ENCODE measurements at places on chromosomes 2 and 18.

DNA sequence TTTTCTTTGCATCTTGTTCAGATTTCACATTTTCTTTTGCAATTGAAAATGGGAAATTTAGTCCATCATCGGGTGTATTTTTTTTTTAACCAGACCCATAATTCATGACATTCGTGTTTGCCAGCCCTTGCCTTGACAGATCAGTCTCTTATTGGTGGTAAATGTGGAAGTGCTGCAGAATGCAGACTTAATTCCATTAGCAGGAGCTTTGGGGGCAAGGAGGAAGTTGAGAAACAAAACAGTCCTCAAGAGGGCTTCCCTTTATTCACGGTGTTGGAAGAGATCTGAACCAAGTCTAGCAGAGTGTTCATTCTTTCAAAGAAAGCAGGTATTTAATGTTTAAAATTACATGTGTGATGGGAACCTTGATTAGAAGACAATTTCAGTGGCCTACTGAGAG lies 16.6 kb upstream of the RPE start:
- no peak for DNase-seq

GRCh38 chr2:224952936-224953657 lies 89.2 kb downstream of the DOCK10 start:
- no peak for DNase-seq

GRCh38 chr18:54742659-54743604 lies 85.3 kb upstream of the RAB27B start:
- no peak for DNase-seq

DNA sequence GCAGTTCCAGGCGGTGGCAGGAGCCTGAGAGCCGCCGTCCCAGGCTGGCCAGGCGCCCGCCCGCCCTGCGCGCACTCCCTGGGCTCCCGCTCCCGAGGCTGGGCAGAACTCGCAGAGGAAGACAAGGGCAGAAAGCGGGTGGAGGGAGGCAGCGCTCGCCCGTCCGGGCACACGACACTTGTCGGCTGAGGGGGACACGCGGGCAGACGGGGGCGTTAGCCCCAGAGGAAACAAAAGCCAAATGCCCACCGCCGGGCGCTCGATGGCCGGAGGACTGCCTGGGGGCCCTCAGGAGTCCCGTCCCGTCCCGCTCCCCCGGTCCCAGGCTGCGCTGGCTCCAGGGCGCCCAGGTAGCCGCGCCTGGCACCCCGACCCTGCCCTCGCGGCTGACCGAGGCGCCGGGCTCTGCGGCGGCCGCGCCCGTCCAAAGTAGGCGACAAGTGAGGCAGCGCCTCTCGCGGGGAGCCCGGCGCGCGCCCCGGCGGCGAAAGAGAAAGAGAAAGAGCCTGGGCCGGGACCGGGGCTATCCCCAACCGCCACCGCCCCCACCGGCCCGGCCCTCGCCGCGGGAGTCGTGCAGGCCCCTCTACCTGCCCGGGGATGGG lies 491 bp downstream of the L3MBTL4 start:
- DNase-seq, result no peak

- DNase-seq, result no peak
Observed at GRCh38 chr18:11021477-11021876, 127.9 kb downstream of the PIEZO2 start.

DNA sequence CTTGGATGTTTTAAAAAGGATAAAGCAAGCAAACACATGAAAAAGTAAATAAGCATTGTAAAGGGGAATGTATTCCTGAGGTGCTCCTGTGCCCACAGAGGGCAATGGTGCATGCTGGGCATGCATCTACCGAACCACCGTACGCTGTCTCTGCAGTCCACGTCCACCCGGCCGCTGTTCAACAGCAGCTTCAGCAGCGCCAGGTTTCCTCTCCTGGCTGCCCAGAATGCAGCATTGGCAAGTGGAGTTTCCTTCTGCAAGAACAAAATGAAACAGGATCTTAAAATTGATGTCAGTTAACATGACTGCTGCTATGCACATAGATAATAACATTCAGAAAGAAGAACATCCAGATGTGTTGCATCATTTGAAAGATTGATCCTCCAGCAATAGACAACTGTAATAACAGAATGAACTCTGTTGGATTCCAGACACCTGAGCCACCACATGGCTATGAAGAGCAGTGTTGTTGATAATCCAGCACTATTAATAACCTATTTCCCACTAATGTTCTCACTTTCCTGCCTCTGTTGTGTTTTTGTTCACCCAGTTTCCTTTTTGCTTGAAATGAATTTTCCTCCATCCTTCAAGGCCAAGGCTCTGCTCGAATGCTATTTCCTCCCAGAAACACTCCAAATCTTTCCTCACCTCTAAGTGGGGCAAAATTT lies 13.6 kb downstream of the ANKRD29 start:
- no peak for DNase-seq

DNA sequence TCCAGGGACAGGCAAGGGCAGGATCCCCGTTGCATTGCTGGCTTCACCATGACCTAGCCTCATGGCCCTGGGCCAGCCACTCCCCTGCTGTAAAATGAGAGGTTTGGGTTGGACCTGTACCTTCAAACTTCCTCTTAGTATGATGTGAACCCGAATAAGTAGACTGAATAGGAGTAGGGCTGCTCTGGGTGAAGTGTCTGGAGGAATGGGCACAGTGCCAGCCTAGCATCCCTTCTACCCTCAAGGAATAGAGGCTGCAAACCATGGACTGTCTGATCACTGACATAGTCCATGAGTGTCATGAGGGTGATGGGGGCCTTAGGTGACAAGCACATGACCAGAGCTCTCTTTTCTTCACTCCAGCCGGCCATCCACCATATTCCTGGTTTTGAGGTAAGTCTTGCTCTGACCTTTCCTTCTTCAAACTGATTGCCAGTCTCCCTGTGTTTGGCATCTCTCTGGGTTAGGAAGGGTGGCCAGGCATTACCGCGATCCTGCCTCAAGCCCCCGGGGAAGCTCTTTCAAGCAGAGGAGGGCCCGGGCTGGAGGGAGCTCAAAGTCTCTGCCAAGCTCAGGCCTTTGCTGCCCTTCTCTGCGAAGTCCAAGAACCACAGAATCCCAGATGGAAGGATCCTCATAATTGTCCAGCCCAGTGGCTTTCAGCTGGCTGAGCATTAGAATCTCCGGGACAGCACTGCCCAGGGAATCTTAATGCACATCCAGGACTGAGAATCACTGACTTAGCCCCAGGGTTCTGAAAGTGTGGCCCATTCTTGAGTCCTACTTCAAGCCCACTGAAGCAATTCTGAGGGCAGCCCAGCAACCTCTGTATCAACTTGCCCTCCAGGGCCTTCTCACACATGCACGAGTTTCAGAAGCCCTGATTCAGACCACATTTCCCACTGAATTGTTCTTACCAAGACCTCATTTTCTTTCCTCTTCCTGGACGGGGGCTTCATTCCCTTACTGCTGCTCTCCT lies 148.1 kb downstream of the DYSF start:
- no peak for DNase-seq

DNA sequence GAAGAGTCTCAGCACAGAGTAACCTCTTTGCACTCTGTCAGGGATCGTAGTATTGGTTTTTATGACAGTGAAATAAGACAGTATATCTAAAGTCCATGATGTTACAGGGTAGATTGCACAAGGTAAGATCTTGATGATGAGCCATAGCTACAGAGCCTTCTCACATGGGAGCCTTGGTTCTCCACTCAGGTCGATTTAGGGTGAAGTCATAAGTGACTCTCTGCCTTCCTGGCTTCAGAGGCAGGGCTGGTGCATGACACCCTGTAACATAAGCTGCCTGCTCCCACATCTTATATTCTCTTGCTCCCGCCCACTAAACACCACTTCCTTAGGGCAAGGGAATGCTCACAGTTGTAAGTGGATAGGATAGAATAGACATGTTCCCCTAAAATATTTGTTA lies 13.3 kb downstream of the DAPL1 start:
- no peak for DNase-seq

- DNase-seq, result no peak
Observed at GRCh38 chr2:118833716-118834439, 13.6 kb downstream of the EN1 start.

GRCh38 chr2:17799301-17800120 lies 16.7 kb upstream of the MSGN1 start:
- no peak for DNase-seq

Data from activated T-helper 1 cell treated with anti-CD3 and anti-CD28 coated beads, Interleukin-2, amount 50 U/mL, for 16 hours (primary cell).